Esophagus squamous epithelium (tissue), 5 donors: ENCODE measurements at places on chromosomes 1 and 21.

DNA sequence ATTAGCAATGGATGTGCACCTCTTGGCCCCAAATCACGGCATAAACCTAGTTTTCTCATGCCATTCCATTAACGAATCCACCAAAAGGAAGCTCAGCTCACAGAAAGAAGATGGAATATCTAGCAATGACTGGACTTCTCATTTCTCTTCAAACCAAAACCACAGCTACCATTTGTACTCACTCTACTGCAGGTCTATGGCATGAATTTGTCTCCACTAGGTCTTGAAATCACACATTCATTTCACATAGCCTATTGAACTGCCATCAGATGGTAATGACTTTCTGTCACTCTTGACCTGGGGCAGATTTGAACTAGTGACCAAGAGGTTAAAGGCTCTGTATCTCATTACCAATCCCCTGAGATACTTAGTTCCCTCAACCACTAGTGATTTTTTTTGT, 382.7 kb downstream of the DPYD start:
- no peak for DNase-seq

DNA sequence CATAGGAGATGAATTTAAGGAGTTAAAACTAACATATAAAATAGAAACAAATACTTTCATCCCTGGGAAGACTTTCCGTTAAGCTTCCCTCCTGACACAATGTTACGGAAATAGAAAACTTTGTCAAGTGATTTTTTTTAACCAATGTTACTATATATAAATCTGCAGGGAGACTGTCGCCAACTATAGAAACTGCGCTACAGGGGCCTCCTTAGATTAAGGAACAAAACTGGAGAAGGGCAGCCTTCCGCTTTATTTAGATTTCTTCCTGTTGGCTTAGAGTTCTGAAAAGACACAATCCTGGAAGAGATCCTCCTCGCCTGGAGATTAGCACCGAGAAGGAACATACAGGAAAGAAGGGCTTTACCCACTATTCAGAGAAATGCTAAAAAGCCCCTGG, 1.5 kb downstream of the MGST3 start:
- no peak for DNase-seq

GRCh38 chr21:45872471-45872870, 109.1 kb upstream of the COL6A1 start:
- no peak for DNase-seq

DNA sequence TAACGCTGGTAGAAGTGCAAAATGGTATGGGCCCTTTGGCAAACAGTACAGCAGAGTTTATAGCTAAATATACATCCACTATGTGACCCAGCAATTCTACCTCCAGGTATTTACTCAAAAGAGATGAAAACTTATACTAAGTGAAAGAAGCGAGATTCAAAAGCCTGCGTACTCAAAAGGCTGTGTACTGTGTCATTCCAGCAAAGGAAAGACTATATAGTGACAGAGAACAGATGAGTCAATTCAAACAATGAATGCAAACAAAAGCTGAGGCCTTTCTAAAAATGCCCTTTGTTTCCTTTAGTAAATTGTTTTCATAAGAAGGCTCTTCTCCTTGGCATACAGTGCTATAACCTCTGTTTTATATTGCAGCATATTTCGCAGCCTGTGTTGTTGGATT, 268.8 kb upstream of the CSF3R start:
- DNase-seq, result no peak

- no peak for DNase-seq
Measured at GRCh38 chr1:109928591-109929111, 18.0 kb downstream of the CSF1 start.

DNA sequence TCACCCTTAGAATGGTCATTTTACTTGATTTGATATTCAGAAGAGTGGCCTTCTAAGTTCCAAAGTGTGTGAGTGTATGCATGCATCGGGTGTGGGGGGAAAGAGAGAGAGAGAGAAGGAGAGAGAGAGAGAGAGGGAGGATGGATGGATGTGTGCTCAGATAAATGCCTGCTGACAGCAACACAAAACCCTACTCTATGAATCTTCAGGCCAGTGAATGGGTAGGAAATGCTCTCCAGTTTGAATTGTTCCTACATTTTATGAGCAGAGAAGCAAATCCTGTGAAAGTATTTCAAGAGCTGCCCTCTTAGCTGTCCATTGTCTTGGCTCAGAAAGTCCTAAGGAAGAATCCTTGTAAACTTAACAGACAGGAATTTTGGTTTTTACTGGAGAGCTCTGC, 7.4 kb downstream of the JAM2 start:
- no peak for DNase-seq

- no peak for DNase-seq
Measured at GRCh38 chr1:218546314-218546713, 201.2 kb downstream of the TGFB2 start.

- no peak for DNase-seq
Measured at GRCh38 chr1:40038697-40039096, 1.8 kb upstream of the CAP1 start.
